ENCODE measurements at places on chromosomes 5 and 9. TPM values are rescaled to one million over a fixed set of nuclear protein-coding genes. Genes with fewer than 3 reads are reported as not detected.

Gene SLC6A18
- total RNA-seq = not detected

Gene SYK
- not detected for total RNA-seq

Gene DND1
- 0.33 TPM for total RNA-seq

Gene FOXD4
- total RNA-seq = not detected

Gene FOXD4L4
- 0.22 TPM for total RNA-seq

Gene PNPLA7
- total RNA-seq = 0.55 TPM

Gene PKD2L2
- not detected for total RNA-seq

Gene DCTN4
- 53.5 TPM for total RNA-seq

Gene BTNL9
- total RNA-seq = not detected

Gene CBY3
- not detected for total RNA-seq

Gene GBGT1
- 3.2 TPM for total RNA-seq

Gene DCTN3
- 136 TPM for total RNA-seq

Gene MOB3B
- 0.12 TPM for total RNA-seq

Gene STKLD1
- 1.1 TPM for total RNA-seq

Gene AMACR
- total RNA-seq = 10.4 TPM

Gene SLC6A7
- not detected for total RNA-seq

Gene TYRP1
- total RNA-seq = under 0.01 TPM

Gene CAMK4
- total RNA-seq = 10.8 TPM

Gene TXNDC8
- total RNA-seq = not detected

Gene FRRS1L
- 2.5 TPM for total RNA-seq

Gene ITK
- not detected for total RNA-seq

Gene IL9
- total RNA-seq = not detected

Gene ADGRD2
- total RNA-seq = not detected

Gene SPATA31A3
- total RNA-seq = not detected

Gene OR1J2
- total RNA-seq = not detected

Gene TTC16
- 0.11 TPM for total RNA-seq

Gene NR2F1-AS1
- 20.1 TPM for total RNA-seq

Gene GADD45G
- total RNA-seq = 0.66 TPM

Gene KLF9
- total RNA-seq = 33.4 TPM

Gene PCDHB13
- 0.12 TPM for total RNA-seq

Gene RAI14
- 259 TPM for total RNA-seq

Gene KCNN2
- 0.37 TPM for total RNA-seq

Gene SLCO6A1
- total RNA-seq = not detected

Gene SLC46A2
- total RNA-seq = not detected

Gene KCNV2
- total RNA-seq = not detected

Gene MYMK
- not detected for total RNA-seq

Gene SLC6A19
- total RNA-seq = not detected

Gene SKP2
- total RNA-seq = 34.8 TPM

Gene CCL28
- 1.5 TPM for total RNA-seq

Gene PDCD1LG2
- 10.1 TPM for total RNA-seq

Gene PCDHB6
- total RNA-seq = under 0.01 TPM

Gene ACSL6
- not detected for total RNA-seq

Gene RNF183
- total RNA-seq = 0.37 TPM

Gene IL7R
- total RNA-seq = 4.9 TPM

Gene ELAVL2
- total RNA-seq = under 0.01 TPM

Gene PRRX2
- 2.0 TPM for total RNA-seq

Gene EFNA5
- total RNA-seq = 0.75 TPM

Gene GRM6
- total RNA-seq = not detected

Gene ACTBL2
- total RNA-seq = 0.11 TPM

Gene NR4A3
- total RNA-seq = 0.25 TPM
